Right hindlimb (tissue), 1 donor: ENCODE measurements at places on chromosomes 13 and 19.
A peak's percentile ranks its signal among the peaks of the same experiment; 100 is the strongest.

- no peak for DNase-seq
These were observed 122.4 kb upstream of the FREM2 start for GRCh38 chr13:38564256-38565150.

DNA sequence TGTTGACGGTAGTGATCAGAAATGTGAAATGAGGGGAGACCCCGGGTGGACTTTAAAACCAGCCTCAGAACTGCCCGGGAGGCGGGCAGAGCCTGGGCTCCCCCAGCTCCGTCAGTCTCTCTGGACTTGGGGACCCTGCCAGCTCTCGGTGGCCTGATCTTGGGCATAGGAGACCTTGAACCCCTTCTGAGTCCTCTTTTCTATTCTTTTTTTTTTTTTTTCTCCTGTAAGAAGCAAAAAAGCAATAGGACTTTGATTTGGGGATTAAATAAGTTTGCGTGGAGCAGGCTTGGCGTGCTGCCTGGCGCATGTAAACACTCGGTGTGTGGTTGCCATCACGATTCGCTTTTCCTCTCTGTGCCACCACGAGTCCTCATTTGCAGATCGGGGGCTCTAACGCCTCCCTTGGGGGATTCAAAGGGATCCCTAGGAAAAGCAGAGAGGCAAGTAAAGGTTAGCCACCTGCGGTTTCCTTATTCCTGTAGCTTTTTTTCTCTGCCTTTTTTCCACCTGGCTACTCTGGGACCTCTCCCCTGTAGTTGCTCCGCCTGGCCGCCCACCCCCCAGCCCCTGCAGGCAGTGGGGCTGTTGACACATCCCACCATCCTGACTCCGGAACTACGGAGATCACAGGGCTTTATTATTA, 1.3 kb downstream of the SAFB start:
- peak; percentile 52 for DNase-seq

DNA sequence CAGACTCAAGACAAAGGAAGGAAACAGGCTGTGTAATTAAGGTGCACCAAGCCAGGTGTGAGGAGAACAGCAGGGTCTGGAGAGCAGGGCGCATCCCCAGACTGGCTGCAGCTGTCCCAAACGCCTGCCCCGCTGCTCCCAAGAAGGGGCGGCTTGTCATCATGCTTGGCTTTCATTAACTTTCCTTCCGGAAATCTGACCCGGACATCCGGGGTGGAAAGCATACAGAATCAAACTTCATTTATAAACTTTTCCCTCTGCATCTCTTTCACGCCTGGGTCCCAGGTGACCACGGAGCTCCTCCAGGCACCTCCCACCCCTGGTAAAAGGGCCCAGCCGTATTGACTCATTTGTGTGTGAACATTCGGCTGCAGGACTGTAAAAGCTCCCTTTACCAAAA, 31.7 kb downstream of the TSHZ3 start:
- peak; percentile 56 for DNase-seq

GRCh38 chr19:14112809-14113385, 4.7 kb downstream of the PRKACA start:
- DNase-seq = no peak

- peak; percentile 71 for DNase-seq
These were observed 342.4 kb downstream of the KCNRG start for GRCh38 chr13:50357586-50358118.

GRCh38 chr13:30030141-30030750, 179.8 kb upstream of the UBL3 start:
- DNase-seq = no peak

- no peak for DNase-seq
These were observed 107.2 kb downstream of the FNDC3A start for GRCh38 chr13:49082653-49083536.
